LoVo (cell line): ENCODE measurements at places on chromosomes 1 and 21.

DNA sequence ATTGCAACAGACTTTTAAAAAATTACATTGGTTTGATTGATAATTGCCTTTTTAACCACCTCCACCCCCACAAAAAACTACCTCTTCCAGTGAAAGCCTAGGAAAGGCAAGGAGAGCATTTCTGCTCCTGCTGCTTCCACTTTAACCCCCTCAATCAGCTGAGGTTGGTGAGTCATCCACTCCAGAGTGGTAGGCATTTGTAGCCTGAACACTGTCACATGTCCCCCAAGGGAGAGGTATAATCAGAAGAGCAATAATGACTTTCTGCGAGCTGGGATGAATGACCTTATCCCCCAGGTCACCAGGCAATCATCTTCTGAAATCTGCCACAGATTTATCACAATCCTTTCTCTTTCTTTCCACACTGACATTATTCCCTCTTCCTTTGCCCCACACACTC lies 126.6 kb upstream of the CAMK1G start:
- DNase-seq = no peak

DNA sequence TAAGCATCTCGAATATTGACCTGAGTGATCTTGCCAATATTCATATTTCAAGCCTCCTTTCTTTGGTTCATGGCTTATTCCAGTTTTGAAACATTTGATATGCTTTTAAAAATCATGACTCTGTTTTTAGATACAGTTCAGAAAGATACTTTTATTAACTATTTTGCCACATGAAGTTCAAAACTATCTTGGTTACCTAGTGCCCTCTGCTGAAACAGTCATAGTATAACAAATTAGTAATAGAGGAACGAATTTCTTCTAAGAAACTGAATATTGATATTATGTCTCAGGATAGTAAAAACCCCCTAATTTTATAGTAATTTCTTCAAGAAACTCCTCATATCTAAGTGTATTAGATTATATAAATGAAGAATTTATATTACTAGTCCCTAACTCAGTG lies 52.6 kb upstream of the RC3H1 start:
- DNase-seq = peak; percentile 7

GRCh38 chr1:22111115-22111514 lies 31.8 kb downstream of the WNT4 start:
- DNase-seq = no peak

GRCh38 chr1:73859227-73859626 lies 338.7 kb downstream of the LRRIQ3 start:
- no peak for DNase-seq

DNA sequence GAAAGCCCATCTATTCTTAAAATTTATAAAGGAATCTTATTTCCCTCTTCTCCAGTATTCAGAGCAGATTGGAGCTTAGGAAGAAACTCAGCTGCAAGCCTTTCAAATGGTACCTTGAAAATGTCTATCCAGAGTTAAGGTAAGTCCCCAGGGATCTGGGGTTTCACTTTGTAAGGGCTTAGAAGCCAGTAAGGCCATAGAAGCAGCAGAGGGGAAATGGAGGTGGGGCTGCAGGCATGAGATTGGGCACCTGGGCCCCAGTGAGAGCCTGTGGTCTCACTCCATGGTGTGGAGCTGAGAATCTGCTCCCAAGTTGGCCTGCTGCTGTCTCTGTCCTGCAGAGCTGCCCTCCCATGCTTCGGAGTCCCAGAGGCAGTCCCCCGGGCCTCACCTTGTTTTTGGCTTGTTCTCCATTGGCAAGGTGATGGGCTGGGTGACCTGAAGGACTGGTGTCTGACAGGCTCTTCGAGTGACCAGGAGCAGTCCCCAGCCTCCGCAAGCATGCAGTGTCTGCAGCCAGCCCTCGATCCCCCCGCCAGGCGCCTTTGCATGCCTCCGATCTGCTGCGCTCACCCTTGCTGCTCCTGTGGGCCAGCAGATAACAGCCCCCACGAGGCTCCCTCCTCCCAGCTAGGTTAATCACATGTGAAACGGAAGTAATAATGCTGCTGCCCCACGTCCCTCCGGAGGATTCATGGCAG lies 163.1 kb downstream of the PGBD5 start:
- no peak for DNase-seq

DNA sequence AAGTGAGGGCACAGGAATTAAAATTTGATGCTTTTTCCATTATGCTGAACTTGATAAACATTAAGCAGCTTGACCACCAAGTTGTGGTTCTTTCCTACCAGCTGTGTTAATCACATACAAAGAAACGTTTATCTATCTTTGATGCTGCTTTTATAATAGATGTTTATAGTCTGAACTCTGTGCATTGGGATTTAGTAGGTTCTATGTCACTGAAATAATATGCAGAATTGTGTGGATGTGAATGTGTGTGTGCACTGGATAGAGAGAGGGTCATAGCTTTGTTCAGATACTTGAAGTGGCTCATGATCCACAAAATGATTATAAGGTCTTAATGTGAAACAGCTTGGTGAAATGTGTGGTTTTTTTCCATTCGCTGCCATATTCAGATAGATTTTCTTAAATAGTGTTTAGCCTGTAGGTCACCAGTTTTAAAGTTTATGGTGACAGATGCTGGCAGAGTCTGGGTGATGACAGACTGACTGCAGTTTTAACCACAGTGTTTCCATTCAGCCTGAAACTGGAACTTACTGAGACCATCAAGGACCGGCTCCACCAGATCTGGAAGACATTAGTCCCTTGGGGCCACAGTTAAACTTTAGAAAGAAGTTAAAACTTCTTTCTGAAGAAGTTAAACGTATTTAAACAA lies 10.2 kb downstream of the DDI2 start:
- no peak for DNase-seq

- DNase-seq = no peak
Measured at GRCh38 chr1:185663771-185664296, 70.4 kb upstream of the HMCN1 start.

DNA sequence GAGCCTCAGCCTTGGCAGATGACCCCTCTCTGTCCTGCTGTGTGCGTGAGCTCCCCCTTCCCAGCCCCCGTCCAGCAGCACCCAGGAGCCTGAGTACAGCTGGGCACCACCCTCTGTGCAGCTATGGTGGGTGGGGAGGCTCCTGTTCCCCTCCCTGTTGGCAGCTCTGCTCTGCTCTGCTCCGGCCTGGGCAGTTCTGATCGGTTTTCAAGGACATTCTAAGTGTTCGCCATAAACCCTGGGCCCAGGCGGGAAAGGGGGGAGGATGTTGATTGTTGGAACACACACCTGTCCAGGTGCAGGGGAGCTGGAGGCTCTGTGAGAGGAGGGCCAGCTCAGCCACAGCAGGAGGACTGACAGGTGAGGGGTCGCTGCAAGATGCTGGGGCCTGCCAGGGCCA lies at the start of gene CLCNKB:
CLCNKB (plus strand) TSS at position 262 of the 400 bp plus-strand sequence. CDS start 711 bp downstream, outside the sequence.
- DNase-seq = no peak

DNA sequence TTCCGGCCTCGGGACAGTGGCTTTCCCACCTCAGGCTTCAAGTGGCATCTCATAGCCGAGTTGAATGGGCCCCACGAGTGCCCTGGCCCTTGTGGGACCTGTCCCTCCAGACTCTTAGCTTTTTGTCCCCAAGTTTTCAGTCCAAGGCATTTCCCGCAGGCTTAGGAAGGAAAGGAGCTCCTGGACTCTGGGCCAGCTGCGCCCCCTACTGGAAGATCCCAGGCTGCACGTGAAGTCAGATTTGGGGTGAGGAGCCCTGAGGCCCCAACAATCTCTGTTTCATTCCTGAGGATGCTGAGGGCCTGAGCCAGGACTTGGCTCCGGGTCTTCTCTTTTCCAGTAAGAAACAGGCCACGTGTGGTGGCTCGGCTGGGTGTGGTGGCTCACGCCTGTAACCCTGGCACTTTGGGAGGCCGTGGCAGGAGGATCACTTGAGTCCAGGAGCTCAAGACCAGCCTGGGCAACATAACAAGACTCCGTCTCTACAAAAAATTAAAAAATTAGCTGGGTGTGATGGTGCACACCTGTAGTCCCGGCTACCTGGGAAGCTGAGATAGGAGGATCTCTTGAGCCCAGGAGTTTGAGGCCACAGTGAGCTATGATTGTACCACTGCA lies 67.4 kb downstream of the ARHGEF10L start:
- peak; percentile 41 for DNase-seq

- DNase-seq = no peak
Measured at GRCh38 chr1:247332215-247332622, 552 bp upstream of the ZNF496 start.

DNA sequence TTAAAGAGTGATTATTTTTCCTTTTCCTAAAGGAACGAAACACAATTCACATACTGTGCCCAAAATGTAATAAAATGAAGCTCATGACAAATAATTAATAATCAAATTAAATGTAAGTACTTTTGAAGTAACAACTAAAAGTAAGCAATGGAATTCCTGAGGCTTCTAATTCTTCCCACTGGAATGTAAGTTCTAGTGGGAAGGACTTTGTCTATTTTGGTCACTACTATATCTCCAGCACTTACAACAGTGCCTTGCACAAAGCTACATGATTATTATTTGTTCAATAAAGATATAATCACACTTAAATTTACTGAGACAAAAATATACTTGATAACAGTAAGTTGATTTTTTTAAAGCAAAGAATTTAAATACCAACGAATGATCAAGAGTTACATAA lies 128.8 kb downstream of the COQ8A start:
- DNase-seq = no peak

DNA sequence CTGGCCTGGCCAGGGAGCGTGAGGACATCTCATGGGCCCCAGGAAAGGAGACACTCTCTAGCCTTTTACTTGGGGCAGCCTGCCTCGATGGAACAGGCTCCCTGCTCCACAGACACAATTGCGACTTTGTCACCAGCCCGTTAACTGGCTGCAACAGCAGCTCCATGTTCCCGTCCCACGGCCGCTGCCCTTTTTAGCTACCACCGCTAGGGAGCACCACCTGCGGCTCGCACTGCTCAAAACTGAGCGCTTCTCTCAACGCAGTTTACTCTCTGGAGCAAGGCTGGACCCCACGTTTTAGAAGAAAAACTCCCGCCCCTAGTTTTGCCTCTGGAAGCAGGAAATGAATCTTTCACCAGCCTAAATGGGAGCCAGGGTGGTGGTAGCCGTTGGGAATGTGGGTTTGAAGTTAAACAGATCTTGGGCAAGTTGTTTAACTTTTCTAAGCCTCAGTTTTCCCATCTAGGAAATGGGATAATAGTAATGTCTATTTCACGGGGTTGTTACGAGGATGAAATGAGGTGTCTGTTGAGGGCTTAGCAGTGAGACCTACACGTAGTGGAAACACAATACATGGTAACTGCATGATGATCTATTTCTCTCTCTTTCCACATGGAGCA lies 3.5 kb upstream of the LRRC38 start:
- DNase-seq = no peak

- no peak for DNase-seq
Measured at GRCh38 chr1:238558156-238558555, 667.4 kb upstream of the ZP4 start.

GRCh38 chr1:47565092-47565491 lies 127.2 kb downstream of the FOXD2 start:
- no peak for DNase-seq

GRCh38 chr1:158819461-158820443 lies 11.4 kb upstream of the MNDA start:
- DNase-seq = no peak

DNA sequence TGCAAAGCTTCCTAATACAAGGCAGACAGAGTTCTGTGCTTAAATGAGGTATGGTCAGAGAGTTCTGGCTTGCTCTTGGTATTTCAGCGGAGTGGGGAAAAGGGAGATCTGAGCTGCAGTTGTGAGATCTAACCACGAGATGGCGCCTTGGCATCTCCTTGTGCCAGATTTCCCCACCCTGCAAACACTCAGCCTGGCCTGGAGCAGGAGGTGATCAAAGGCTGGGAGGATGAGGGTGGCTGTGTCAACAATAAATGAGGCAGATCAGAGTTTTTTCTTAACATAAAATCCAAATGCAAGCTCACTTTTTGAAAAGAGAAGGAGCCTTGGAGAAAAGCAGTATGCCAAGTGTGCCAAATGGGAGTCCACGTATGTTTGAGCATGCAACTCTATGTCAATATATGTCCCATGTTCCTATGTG lies 4.1 kb upstream of the TFAP2E start:
- DNase-seq = peak; percentile 59

- no peak for DNase-seq
Measured at GRCh38 chr1:246182149-246182851, 324.8 kb downstream of the SMYD3 start.

DNA sequence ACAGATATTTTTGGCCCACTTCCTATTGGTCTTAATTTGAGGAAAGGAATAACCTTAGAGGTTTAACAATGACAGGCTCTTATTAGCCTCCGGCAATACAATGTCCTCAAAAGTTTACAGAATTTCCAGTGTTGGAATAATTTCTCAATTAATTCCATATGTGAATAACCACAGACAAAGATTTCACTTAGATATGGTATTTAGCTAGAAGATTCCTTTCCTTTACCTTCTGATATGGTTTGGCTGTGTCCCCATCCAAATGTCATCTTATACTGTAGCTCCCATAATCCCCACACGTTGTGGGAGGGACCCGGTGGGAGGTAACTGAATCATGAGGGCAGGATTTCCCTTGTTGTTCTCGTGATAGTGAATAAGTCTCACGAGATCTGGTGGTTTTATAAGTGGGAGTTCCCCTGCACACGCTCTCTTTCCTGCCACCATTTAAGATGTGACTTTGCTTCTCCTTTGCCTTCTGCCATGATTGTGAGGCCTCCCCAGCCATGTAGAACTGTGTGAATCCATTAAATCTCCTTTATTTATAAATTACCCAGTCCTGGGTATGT lies 54.9 kb upstream of the RGS7 start:
- DNase-seq = no peak

GRCh38 chr1:9128520-9129265 lies at the start of gene GPR157:
Gene GPR157, minus strand, starts transcription at chr1:9129102. Its CDS starts 75 bp downstream, at chr1:9129027.
- DNase-seq = peak; percentile 91

GRCh38 chr1:154730986-154731489 lies 123.1 kb upstream of the ADAR start:
- no peak for DNase-seq

- no peak for DNase-seq
Measured at GRCh38 chr1:188822248-188822647, 1655.4 kb downstream of the BRINP3 start.

- DNase-seq = peak; percentile 53
Measured at GRCh38 chr1:215636258-215636965, 69.3 kb downstream of the KCTD3 start.

DNA sequence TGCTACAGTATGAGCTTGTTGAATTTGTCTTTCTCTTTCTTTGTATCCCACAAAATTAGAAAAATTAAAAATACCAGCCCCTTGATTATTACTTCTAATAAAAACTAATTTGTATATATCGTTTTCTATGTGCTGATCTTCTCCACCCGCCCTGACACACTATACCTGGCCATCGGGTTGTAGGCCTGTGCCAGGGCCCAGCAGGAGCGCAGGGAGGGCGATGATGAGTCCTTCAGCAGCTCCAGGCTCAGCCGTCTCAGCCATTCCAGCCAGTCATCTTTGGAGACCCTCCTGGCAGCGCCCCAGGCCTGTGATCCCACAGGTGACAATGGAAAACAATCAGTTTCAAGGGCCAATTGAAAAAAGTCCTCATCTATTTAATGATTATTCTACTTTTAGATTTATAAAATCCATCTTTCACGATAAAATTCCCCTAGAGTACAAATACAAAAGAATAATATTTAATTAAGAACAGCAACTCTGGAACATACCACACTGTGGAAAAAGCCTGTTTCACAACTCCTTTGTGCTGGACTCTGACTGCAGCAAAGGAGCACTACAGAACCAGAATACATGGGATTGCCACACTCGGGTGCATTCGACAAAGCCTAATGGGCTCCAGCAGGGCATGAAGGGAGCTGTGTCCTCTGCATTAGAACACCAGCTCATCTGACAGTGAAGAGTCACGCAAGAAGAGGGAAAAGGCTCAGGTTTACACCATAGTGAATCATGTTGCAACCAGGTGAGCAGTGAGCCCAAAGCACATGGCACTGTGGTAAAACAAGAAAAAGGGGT lies 15.4 kb downstream of the ANGPTL7 start:
- DNase-seq = no peak
